Adipocyte (in vitro differentiated cells): ENCODE measurements at places on chromosomes 3 and 15.

- peak; percentile 24 for DNase-seq
Measured at GRCh38 chr3:143160437-143160836, 40.9 kb downstream of the CHST2 start.

GRCh38 chr3:156142702-156143101, 22.3 kb downstream of the KCNAB1 start:
- no peak for DNase-seq

DNA sequence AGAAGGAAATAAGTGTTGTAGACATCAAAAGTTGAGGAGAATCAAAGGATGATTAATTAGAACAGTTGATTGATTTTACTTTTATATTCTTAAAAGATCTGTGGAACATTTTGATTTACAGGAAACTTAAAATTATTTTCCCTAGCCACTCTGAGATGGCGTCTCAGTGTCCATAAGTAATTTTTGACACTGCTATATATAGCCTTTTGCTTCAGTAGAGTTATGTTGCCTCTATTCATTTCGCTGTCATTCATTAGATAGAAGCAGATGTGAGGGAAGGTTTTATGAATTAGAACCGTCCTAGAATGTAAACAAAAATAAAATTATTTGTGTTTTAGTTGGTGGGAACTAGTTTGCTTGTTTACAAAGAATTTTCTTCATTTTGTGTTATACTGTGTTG, 51.1 kb upstream of the EIF3J start:
- DNase-seq, result no peak

GRCh38 chr15:89653578-89653977, 1.7 kb downstream of the KIF7 start:
- DNase-seq, result no peak

DNA sequence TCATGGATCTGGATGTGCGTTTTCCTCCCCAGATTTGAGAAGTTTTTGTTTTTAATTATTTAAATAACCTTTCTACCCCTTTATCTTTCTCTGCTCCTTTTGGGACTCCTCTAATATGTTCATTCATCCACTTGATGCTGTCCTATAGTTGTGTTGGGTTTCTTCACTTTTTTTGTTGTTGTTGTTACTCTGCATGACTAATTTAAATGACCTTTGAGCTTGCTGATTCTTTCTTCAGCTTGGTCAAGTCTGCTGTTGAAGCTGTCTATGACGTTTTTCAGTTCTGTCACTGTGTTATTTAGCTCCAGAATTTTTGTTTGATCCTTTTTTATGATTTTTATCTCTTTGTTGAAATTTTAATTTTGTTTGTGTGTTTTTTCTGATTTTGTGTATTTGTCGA, 463.6 kb upstream of the ALCAM start:
- DNase-seq, result no peak

- DNase-seq, result no peak
Measured at GRCh38 chr15:38793206-38793810, 228.7 kb upstream of the RASGRP1 start.

DNA sequence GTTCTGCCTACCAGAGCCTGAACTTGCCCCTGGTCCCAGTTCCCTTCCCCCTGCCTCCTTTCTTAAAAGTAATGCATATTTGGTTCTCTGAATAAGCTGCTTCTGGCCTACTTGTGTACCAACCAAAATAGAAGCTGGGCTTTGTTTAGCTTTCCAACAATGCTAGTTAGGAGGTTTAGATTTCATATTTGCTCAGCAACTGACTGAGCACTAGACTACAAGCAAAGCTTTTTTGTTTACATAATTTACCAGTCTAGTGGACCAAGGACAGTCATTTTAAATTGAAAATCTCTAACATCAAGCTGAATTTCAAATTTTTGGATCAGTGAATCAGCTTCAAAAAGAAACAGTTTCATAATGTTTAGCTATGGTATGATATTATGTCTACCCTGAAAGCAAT, 331.2 kb downstream of the ULK4 start:
- peak; percentile 63 for DNase-seq

DNA sequence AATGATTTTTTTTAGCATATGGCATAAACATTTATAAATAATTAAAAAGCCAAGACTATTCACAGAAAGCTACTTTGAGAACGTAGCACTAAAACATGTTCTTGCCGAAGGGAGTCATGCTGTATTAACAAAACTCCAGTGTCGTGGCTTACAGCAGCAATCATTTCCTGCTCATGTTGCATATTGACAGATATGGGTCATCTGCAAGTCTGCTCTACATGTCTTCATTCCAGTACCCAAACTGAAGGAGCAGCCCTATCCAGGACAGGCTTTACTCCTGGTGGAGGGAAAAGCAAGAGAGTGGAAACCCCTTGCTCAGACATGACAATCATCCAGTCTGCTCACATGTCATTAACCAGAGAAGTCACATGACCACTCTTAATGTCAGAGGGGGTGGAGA, 87.6 kb downstream of the NEK11 start:
- no peak for DNase-seq

- DNase-seq, result no peak
Measured at GRCh38 chr15:44720460-44721176, 9.3 kb downstream of the B2M start.

GRCh38 chr15:29454506-29454905, 184.9 kb upstream of the NSMCE3 start:
- no peak for DNase-seq

DNA sequence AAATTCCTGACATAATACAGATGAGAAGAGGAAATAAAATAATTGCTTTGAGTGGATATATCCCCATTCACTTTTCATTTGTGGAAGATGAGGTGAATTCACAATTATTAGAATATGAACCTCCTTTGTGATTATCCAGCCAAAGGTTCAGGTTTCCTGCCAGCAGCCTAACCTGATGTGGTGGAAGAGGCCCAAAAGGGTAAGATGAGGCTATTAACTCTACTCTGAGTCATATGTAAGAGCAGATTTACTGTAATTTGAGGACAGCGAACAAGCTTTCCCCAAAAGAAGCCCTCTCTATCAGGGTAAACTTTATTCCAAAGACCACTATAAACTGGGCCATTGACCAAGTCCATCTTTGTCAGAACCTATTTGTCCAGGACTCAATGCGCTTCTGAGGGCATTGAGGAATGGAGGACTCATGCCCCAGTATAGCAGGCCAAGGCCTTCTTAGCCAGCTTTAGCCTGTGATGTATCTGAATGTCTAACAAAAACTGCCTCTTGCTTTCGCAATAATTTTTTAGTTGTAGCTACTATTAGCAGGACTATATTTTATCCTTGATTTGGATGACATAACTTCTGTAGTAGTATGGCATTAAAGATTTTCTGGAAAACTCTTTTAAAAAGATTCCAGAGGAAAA, 91.1 kb upstream of the ARL6 start:
- DNase-seq, result no peak

DNA sequence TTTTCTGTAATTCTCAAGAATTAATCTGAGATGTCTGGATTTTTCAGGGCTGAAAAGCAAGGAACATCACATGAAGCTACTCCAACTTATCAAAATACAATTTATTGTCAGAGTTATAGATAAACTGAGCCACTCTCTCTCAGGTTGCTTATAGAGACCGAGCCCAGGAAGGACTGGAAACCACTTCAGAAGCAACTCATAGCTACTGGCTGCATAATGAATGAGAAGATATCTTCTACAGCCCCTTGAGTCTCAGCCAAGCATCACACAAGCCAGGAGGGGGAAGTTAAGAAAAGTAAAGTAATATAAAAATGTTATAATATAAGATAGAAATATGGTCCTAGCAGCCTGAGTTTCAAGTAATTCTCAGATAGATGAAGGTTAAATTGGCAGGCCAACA, 186.0 kb downstream of the TNIK start:
- DNase-seq, result no peak

DNA sequence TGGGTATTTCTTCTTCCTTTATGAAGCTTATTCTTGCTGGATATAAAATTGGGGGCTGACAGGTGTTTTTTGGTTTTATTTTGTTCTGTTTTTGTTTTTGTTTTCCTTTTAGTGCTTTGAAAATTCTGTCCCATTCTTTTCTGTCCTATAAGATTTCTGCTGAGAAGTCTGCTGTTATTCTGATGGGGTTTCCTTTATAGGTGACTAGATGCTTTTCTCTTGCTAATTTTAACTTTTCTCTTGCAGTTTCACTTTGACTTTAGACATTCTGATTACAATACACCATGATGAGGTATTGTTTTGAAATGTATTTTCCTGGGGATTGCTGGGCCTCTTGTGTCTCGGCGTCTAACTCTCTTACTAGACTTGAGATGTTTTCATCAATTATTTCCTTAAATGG, 22.8 kb downstream of the TTC14 start:
- DNase-seq, result no peak

DNA sequence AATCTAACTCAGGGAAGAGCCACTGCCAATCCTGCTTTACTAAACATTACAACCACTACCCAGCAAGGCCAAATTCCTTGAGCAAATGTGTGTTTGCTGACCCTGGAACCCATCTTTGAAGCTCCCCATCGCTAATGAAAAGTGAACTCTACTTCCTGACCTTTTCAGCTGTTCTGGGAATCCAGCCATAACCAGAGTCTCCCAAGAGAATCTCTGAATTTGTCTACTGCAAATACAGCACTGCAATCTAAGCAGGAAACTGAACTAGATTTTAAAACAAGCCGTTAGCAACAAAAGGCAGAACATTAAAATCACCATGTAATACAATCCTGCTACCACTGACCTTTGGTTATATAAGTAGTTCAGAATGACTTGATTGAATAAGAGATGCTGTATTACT, 309.2 kb downstream of the MAGI1 start:
- DNase-seq, result peak; percentile 88

- no peak for DNase-seq
Measured at GRCh38 chr3:16216373-16216935, 42.0 kb downstream of the GALNT15 start.

DNA sequence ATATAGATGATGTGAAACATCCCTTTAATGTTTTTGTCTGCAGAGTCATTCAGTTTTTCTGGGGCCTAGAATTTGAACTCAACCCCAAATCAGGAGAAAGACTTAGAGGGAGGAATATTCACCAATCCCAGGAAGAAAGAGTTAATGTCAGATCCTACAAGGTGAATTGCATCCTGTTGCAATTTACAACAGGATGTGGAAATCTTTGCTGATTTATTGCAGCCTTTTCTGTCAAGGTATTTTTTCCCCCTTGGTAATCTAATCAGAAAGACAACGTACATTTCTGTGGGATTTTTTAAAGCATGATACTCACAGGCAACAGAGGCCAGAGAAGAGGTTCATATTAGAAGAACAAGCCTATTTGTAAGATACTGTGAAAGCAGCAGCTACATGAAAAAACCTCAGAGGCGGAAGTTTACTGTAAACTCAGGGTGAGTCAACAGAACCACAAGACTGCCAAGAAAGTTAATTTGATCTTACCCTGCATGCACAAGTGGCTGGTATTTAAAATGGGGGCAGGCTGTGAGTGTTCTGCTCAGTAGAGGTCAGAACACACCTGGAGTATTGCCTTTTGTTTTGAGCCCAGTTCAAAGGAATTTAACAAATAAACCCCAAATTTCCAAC, 531.9 kb downstream of the AGBL1 start:
- no peak for DNase-seq

DNA sequence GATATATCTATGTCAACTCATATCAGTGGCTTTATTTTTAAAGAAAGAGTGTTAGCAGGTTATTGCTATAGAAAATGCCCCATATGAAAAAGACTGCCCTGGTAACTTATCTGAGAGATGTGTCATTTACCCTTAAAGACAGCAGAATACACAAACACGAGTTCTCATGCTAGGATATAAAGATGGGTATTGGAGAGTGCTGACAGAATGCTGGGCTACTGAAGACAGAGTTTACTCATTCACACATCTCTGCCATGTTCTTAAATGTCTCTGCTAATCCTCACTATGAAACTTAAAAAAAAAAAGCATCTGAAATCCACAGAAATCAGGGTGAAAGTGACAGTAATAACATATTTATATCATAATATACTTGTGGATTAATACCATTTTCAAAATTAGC, 126.7 kb downstream of the FOXP1 start:
- no peak for DNase-seq

DNA sequence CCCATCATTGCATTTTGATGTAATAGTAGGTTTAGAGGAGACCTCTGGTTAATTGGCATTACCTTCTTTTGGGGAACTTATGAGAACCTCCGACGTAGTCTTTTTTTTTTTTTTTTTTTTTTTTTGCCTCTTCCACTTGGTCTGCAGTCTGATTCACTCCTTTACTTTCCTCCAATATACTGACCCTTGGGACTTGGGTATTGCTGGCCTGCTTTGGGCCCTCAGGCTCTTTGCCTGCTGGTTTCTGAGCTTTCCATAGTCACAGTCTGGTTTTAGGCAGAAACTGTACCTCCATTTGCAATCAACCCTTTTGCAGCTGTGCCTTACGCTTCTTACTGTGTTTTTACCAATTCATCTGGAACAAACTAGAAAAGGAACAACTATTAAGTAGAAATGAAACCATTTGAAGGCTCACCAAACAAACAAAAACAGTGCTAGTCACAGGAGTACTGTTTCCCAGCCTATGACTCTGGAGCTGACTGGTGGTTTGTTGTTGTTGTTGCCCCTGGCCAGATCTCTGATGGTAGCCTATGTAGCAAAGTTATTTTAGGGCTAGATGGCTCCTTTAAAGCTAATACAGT, 272.8 kb downstream of the BBX start:
- no peak for DNase-seq

DNA sequence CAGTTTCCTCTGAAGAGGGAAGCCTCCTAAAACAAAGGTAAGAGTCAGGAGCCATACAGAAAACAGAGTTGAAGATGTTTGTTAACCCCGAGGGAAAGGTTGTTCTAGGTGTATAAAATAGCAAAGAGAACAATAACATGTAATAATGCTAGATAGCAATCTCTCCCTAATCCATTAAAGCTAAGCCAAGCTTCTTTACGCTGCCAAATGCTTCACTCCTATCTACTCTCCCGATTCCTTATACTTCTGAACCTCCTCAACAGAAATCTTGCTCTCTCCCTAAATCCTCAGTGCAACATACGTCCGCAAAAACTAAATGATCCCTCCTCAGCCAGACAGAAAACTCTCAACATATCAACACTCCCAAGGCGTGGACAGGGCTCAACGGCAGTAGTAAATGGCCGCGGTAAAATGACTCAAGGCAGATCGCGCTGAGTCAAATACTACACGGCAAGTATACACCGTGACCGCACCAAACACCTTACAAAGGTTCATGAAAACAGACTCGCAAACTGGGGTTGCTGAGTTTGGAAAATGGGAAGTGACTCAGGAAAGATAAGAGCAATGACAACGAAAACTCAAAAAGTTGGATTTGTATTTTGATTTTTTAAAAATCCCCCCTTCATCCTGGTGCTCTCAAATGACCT, 682 bp downstream of the CLDND1 start:
- peak; percentile 86 for DNase-seq

GRCh38 chr3:131772269-131773026, 262.4 kb downstream of the CPNE4 start:
- DNase-seq, result no peak
